ENCODE measurements at places on chromosomes 6 and 20.

GRCh38 chr6:7234547-7234946 lies 78.5 kb downstream of the SSR1 start:
- no peak for DNase-seq

DNA sequence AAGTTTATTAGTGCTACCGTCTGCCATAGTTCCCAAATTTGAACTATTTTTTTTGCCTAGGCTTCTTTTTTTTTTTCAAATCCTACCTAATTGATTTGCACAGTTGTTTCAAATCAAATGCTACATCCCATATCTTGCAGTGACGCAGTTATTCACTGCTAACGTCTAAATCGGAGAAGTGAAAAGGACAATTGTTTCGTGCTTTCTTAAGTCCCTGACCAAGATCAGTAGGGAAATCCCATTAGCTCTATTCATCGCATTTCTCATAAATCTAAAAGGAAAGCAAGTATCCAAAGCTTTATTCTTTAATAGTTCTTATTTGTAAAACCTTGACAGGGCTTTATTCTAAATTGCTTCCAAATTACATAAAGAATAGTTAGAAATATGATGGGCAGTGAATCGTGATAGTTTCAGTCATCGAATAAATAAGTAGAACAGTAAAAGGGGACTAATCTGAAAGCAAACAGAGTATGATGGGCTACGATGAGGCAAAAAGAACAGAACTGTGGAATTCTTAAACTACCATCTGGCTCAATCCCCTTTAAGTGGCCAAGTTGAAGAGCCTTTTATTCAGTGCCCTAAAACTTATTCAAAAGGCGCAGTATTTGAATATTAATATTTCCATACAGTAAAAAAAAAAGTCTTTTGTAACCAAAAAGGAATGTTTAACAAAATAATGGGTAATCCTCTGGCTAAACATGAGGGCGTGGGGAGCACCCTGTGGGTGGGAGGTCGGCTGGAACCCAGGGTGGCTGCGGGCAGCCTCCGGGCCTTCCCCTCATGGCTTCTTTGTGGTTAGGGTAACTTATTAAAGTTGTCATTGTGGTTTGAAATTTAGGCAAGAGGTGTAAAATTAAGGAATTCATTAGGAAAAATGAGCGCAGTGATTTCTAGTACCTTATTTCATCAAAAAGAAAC lies 3.0 kb upstream of the ARID1B start:
- DNase-seq: no peak

DNA sequence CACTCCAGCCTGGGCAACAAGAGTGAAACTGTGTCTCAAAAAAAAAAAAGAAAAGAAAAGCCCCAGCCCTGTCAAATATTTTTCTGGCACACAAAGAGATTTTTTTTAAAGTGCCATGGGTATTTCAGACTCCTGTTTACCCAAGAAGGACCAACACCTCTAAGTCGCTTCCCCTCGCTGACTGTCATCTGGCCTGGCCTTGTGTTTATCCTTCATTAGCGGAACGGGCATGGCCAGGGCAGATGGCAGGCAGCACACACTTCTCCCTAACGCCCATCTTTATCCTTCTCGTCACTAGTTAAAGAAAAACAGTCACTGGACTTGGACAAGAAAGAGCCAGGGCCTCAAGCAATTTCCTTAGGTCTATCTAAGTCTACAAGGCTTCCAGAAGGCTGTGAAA lies 7.3 kb upstream of the CBFA2T2 start:
- no peak for DNase-seq

DNA sequence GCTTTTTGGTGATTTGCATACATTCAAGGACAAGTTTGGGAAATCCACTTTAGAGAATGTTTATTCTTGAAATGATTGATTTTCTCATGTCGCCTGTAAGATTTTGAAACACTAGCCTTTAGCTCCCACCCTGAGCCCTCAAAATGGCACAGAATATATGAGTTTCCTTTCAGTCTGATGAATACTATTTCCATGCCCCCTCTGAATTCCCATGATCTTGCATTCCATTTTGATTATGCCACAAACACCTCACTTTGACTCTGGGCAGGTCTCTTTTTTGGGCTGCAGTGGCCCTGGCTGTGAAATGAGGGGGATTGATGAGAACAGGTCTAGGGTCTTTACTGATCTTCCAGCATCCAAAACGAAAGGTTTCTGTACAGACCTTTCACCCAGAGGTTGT lies 50.4 kb downstream of the SULF2 start:
- no peak for DNase-seq

DNA sequence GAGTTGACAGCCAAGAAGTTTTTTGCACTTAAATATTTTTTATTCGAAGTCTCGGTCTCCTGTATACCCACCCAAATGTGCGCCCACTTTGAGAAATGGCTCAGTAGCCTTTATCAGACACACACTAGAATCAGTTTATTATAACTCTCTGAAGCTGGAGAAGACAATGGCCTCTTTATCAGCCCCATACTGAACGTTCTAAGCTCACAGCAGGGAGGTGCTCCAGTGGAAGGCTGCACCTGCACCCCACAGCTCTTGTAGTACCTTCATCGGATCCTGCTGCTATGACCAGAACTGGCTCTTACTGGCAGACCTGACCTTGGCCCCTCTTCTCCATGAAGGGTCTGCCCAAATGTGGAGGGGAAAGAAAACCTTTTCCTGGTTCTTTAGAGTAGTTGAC lies 165.0 kb upstream of the SCGN start:
- DNase-seq: no peak

GRCh38 chr6:106539936-106540335 lies 89.4 kb downstream of the RTN4IP1 start:
- no peak for DNase-seq

DNA sequence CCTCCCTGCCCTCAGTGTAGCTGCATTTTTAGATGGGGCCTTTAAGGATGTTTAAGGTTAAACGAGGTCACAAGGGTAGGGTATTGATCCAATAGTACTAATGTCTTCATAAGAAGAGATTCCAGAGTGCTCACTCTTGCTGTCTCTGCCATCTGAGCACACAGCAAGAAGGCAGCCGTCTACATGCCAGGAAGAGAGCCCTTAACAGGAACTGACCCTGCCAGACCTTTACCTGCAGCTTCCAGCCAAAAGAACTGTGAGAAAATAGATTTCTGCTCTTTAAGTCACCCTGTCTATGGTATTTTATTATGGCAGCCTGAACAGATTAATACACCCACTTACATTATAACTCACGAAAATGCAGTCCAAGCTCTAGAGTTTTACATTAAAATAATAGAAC lies 685.3 kb upstream of the MARCKS start:
- DNase-seq: no peak

GRCh38 chr6:32668226-32668747 lies 1.8 kb upstream of the HLA-DQB1 start:
- DNase-seq: peak; percentile 42

GRCh38 chr6:158439255-158439654 lies 120.6 kb upstream of the TMEM181 start:
- DNase-seq: no peak

GRCh38 chr20:44909872-44910689 lies at the start of gene PABPC1L:
PABPC1L (plus strand) TSS chr20:44910060; CDS start chr20:44910144, 84 bp downstream.
- peak; percentile 60 for DNase-seq

DNA sequence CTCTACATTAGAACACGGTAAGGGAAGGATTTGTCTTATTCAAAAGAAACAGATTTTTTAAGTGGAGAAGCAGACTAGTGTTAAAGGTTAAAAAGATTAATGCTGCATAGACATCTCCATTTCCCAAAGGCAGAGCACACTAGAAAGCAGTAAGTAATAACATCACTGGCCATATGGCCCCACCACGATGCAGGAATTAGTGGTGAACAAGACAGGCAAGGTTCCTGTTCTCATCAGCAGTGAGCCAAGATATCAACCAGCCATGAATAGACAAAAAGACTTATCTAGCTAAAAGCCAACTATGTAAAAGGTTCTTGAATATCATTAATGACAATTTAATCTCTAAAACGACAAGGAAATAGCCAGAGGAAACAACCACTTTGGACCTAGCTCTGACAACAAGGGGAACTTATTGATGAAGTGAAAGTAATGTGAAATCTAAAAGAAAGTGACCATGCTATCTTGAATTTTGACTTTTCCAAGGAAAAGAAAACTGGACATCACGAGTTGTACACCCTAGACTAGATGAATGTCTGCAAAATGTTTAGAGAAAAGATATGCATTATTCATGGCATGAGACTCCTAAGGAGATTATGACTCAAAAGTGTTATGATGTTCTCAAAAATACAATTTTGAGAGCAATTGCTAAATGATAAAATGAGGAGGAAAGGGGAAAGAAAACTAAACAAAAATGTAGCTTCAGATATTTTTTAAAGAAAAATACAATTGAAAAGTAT lies 157.9 kb upstream of the STXBP5 start:
- DNase-seq: no peak

- no peak for DNase-seq
Measured at GRCh38 chr20:47392015-47392720, 35.7 kb upstream of the ZMYND8 start.

DNA sequence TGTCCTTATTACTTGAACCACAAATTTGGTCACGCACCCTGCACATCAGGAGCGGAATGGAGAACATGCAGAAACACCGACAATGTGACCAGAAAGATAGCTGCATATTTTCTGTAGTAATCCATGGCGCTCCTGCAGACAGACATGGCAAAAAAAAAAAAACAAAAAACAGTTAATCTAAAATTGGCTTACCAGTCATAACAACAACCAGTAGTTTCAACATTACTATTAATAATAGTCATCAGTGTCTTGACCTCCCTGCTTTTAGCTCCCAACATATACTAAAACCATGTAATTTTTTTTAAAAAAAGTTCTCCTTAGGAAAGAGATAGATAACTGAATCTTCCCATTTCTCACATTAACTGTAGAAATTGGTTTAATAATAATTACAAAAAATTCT lies 6.8 kb downstream of the CGA start:
- no peak for DNase-seq

- no peak for DNase-seq
Measured at GRCh38 chr6:125013938-125014660, 51.9 kb downstream of the RNF217 start.

DNA sequence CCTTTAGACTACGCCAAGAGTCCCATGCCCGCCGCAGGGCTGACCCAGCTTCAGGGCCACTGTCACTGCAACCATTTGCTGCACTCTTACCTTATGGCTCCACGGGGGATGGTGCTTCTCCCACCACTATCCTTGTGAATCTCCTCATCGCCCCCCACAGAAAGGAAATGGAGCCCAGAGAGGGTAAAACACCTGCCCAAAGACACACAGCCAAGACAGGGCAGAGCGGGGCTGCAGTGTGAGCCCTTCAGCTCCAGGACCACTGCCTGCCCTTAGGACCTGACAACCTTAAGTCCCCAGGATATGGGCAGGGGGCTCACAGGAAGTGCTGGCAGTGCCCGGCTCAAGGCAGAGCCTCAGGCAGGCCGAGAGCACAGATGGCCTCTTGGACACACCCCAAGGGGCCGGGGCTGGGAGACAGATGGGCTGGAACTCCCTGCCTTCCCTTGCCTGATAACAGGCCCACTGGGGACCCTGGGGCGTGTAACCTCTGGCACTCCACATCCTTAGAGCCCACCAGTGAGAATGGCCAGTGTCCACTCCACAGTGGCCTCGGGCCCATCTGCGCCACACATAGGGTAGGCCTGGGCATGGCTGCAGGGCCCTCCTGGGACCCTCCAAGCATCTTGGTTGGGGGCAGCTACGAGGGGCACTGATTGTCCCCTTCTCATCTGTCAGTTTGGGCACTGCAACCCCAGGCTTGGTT lies 265.2 kb downstream of the TAF4 start:
- DNase-seq: no peak

DNA sequence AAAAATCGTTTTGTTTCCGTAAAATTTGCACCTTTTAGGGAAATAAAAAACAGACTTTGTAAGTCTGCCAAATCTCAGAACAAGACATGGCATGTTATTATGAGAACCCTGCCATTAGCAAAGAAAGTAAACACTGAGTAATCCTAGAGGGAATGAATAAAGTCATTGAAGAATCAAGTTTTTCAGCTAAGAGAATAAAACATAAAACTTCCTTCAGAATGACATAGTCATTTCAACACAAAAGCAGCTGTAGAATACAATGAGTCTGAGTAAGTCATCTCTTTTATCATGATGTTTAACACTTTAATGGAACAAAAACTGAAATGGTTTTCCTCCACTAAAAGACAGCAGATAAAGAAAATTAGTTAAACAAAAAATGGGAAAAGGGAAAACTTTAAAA lies 10.3 kb upstream of the DST start:
- no peak for DNase-seq

DNA sequence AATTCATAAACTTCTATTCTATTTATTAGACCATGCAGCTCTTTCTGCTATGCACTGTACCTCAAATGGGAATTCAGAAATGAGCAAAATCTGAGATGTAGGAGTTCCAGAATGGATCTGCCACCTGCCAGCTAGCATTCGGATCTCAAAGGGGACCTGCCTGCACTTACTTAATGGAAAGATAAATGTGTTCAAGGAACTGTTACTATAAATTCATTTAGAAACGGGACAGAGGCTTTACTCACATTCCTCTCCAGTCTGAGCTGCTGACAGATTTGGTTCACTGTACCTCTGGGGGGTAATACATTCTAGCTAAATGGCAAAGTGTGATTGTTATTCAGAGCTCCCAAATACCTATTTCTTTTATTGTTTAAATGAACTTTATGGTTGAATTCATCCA lies 384.1 kb downstream of the GRIK2 start:
- DNase-seq: no peak

GRCh38 chr6:10019851-10020250 lies 395.0 kb downstream of the TFAP2A start:
- no peak for DNase-seq

GRCh38 chr6:14388371-14388770 lies 270.8 kb downstream of the CD83 start:
- no peak for DNase-seq

DNA sequence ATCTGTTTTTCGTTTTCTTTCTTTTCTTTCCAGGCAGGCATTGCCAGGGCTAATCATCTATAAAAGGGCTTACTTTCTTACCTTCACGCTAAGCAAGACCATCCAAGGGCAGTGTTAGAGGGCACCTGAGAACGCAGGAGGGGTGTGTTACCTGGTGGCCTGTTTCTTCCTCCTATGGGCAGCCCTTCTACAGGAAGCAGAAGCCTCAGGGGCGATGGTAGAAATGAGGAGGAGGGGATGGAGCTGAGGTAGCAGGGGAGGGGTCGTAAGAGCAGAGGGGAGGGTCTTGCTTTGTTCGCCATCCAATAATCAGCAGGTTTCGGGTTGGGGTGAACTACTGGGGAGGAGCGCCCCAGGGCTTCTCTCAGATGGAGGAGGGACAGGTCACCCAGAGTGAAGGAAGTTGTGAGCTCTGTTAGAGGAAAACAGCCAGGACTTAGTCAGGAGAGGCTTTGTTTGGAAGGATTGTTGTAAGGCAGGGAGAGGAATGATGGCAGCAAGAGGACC lies 1.5 kb upstream of the CCR6 start:
- DNase-seq: no peak

DNA sequence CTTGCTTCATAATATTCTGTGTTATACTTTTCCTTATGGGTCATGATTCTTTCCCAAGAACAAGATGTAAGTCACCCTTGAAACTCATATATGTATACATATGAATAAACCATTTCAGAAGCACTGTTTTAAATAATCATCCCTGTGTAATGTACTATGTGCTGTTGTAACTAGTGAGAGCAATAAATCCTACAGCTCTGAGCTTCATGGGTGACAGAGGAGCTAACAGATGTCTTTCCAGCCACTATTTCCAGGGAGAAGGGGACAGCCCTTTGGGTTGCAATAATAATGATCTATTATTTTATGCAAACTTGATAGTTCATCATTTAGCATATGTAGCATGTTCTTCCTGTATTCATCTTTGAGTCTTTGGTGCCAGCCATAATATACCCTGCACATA lies 342.8 kb downstream of the KIF16B start:
- no peak for DNase-seq

GRCh38 chr6:139364982-139365379 lies 9.5 kb downstream of the CITED2 start:
- DNase-seq: no peak

Measured in activated gamma-delta T cell treated with anti-CD3 and anti-CD28 coated beads, Interleukin-2, amount 50 U/mL, for 16 hours (primary cell).